ENCODE measurements at places on chromosomes 3 and 15.

DNA sequence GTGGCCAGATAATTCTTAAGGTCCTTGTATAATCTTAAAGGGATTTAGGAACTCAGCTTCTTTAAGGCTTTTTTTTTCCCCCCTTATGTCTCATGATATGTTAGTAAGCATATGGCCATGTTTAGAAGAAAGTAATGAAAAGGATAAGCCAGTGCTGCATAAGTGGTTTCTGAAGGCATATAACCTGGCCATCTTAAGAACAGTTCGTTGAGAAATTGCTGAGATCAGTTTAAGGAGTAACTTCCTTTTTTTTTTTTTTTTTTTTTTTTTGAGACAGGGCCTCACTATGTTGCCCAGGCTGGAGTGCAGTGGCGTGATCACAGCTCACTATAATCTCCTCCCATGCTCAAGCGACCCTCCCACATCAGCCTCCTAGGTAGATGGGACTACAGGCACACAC lies 51.7 kb downstream of the UBE2E2 start:
- no peak for DNase-seq

DNA sequence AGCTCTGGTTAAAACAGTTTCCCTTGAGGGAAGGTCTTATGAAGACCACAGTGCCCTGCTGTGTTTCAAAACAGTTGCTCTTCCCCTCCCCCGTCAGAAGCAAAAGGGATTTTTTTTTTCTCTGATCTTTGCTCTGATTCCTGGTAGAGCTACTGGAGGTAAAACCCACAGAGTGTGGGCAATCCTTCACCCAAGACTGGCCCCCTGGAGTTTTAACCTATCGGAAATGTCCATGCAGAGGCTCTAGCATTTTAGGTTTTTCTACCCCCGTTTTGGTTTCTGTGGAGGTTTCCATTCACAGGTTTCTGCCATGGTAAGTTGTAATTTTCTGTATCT lies 27.7 kb downstream of the GRM2 start:
- DNase-seq: no peak

GRCh38 chr3:169662132-169662842 lies 1.2 kb downstream of the MECOM start:
- no peak for DNase-seq

DNA sequence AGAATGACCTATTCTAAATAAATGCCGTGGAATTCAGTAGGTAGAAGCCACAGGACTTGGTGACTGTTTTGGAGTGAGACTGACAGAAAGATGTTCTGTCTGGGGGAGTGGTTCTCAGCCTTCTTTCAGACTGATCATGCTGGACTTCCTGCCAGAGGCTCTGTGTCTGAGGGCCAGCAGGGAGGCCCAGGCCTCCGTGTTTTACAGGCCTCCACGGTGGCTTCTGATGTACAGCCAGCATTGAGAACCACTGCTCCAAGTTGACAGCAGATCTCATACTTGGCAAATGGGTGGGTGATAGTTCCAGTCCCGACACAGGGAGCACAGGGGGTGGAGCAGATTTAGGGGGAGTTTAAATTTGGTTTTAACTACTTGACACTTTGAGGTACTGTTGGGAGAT lies 6.7 kb upstream of the PIGZ start:
- DNase-seq: no peak

DNA sequence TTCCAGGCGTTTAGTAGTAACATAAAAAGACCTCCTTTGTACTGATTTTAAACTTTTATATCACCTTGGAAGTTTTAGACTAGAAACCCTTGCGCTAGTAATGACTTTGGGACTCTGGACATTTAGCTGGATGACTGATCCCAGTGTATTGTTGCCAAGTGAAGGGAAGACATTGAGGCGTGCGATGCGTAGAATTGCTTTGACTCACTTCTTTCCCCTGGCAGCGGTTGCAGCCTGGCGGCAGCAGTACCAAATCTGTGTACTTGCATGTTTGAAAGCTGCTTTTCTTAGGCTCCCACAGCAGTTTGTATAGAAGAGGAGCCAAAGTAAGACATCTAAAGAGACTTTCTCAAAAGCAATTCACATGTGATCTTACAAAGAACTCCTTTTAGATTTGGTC lies 151.6 kb downstream of the BBX start:
- DNase-seq: no peak

GRCh38 chr15:32843219-32843815 lies 125.5 kb downstream of the GREM1 start:
- no peak for DNase-seq

- no peak for DNase-seq
Measured at GRCh38 chr3:56111606-56112304, 356.5 kb downstream of the ERC2 start.

- DNase-seq: no peak
Measured at GRCh38 chr3:188796122-188796631, 375.6 kb upstream of the TPRG1 start.

DNA sequence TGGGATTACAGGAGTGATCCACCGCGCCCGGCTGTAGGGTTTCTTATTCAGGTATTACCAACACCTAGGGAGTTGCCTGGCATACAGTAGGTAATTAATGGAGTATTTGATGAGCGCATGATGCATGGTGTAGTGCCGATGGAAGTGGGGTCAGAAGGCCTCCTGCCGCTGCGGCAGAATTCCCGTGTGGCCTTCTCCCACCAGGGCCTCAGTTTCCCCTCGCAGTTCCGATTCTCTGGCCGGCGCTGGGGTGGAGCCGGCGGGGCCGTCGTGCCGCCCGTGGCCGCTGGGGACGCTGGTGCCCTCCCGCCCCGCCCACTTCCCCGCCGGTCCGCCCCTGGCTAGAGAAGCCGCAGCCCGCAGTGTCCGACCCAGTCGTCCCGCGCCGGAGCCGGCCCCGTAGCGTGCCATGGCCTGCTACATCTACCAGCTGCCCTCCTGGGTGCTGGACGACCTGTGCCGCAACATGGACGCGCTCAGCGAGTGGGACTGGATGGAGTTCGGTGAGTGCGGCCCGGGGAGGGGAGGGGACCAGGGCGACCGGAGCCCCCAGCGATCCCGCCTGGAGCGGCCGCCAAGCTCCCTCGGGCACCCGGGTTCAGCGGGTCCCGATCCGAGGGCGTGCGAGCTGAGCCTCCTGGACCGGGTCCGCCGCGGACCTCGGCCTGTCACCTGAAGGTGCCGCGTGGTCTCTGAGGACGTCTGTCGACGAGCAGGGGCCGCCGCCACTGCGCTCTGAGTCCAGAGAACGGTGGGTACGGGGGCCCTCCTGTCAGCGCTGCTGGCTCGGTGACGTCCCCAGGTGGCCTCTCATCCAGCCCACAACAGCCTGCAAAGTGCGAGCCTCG lies at the start of gene IRAK2:
Gene IRAK2 (plus strand): TSS at position 374 of the 848 bp plus-strand sequence. CDS start 36 bp downstream, at position 410.
- DNase-seq: peak; percentile 42

GRCh38 chr3:42183991-42184632 lies 81.9 kb downstream of the CCK start:
- no peak for DNase-seq

DNA sequence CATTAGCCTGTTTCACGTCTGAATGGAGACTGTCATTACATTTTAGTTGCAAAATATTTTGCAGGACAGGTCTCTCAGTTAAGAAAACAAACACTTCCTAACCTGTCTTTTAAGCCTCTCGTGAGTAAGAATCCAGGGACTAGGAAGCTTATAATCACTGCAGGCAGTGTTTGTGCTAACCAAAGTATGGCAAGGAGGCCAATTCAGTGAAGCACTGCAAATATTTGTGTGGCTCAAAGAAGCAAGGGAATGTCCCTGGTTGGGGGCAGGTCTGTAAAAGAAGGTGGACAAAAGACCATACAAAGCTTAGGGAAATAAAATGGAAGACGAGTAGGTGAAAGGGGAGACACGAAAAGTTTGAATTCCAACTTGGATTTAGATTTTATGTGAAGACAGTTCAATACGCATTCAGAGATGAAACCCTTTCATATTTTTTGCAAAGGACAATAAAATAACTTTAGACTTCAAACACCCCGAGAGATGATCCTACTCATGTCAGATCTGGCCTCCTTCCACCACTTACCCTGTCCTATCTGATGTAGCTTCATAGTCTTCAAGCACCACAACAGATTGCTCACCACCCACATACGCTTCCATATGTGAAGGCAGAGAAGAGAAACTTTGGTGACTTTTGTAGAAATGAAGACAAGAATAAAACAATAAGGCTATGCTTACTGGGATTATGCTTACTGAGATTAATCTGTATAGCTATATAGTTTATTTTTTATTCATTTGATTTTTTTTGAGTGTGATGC lies 240.9 kb downstream of the TUSC7 start:
- no peak for DNase-seq

GRCh38 chr3:133588784-133589465 lies 15.4 kb downstream of the CDV3 start:
- no peak for DNase-seq

DNA sequence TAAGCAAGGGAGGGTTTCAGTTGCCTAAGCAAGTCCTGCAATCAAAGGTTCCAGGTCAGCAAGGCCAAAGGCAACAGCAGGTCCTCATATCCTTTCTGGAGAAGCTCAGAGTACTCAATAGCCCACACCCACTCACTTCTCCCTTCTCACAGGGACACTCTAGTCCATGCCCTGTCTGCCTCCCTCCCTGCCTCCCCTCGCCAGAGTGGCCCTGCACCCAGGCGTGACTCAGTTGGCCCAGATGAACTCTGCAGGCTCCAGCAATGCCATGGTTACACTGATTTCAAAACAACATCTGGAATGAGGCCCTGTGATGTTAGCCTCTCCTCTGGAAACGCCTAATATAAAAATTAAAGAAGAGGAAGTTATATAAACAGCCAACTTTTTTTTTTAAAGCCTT lies 32.9 kb downstream of the IL16 start:
- DNase-seq: no peak

- no peak for DNase-seq
Measured at GRCh38 chr3:69420781-69421520, 35.1 kb upstream of the FRMD4B start.

DNA sequence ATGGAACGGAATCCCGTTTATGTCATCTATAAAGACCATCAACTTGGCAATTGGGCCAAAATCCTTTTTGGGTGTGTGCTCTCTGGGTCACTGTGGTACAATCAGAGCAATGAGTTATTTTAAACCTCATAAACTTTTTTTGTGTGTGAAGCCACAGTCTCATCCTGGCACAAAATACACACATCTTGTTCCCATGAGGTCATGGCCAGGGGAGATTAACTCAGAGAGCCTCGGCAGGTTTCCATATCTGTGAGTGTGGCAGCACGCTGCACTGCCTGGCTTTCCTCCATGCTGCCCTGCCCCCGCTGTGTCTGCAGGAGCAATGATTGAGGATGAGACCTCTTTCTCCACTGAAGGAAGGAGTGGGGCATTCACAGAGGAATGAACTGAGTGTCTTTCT lies 54.0 kb upstream of the DLG1 start:
- no peak for DNase-seq

DNA sequence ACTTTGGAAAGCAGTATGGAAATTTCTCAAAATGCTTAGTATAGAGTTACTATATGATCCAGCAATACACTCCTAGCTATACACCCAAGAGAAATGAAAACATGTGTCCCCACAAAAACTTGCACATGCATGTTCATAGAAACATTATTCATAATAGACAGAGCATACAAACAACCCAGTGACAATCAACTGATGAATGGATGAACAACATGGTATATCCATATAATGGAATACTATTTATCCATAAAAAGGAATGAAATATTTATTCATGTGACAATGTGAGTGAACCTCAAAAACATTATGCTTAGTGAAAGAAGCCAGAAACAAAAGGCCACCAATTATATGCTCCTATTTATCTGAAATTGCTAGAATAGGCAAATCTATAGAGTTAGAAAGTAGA lies 6.7 kb downstream of the MYH15 start:
- DNase-seq: no peak

DNA sequence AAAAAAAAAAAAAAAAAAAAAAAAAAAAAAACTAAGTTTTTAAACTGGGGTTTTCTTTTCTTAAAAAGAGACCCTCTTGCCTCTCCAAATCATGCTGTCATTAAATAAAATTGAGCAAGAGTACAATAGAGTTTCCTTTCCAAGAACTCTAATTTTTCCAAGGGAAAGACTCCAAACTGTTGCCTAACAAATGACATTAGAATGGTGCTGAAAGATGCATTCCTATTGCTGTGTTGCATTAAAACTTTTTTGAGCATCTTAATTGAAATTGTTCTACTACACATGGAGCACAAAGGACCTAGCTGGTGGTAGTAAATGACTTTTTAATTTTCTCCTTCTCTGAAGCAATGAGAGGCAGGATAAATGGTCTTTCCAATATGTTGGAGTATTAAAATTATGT lies 469.1 kb upstream of the ARHGEF26 start:
- DNase-seq: no peak

DNA sequence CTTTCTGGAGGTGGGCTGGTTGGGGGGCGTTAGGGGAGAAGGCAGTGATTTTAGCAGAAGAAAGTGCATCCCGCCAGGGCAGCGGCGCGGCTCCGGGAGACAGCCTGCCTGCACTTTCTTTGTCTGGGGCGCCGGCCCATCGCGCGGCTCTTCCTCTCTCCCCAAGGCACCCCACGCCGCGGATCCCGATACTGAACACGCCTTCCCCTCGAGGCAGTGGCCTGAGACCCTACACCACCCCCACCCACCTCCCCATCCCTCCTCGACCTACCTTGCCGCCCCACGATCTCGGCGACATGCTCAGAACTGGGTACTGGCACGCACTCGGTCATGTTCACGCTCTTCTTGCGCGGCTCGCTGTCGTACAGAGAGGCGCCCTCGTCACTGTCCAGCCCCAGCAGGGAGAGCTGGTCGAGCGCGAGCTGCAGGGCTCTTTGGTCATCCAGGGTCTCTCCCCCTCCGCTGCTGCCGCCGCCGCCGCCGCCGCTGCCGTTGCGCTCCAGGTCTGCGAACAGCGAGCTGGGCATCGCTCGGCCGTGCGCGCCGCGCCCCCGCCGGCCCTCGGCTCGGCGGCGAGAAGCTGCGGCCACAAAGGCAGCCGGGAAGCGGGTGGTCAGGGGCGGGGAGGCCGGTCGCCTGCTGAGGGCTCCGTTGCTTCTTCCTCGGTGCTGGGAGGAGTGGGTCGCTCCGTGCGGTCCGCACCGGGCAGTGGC lies 483 bp downstream of the MEX3B start:
- DNase-seq: no peak

DNA sequence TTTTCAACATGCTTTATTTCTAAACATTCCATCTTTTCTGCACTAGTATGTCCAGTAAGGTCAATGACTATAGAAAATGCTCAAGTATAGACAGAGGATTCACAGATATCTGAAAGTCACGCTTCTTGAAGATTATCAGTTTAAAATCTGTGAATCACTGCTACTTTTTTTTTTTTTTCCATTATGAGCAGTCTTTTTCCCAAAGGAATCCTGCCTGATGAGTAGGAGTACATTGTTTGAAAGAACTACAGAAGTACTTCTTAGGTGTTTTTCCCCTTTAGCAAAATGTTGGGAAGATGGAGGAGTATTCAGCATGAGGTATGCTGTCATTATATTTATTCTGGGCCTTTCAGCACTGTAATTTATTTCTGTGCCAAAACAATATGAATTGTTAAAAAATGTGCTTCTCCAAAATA lies 266.2 kb downstream of the NLGN1 start:
- DNase-seq: no peak

- DNase-seq: no peak
Measured at GRCh38 chr3:3605226-3605625, 194.0 kb upstream of the LRRN1 start.

DNA sequence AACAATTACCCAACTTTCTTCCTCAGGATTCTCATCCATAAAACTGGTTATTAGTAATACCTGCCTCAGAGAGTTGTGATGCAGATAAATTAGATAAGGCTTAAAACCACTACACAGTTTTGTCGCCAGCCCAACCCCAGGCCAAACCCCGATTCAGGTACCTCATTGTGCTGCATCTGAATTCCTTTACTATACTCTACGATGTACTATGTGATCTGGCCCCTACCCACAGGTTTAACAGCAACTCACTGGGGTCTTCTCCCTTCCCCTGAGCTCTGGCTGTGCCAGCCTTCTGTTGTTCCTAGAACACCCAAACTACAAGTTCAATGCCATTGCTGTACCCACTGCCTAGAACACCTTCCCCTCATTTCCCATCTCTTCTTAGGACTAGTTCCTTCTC lies 64.6 kb downstream of the MYO5A start:
- no peak for DNase-seq
